ENCODE measurements at places on chromosomes 11 and 22.

GRCh38 chr22:46142548-46143490 lies 7.5 kb upstream of the PPARA start:
- DNase-seq: no peak

GRCh38 chr11:67378544-67378943 lies 5.1 kb upstream of the CLCF1 start:
- no peak for DNase-seq

DNA sequence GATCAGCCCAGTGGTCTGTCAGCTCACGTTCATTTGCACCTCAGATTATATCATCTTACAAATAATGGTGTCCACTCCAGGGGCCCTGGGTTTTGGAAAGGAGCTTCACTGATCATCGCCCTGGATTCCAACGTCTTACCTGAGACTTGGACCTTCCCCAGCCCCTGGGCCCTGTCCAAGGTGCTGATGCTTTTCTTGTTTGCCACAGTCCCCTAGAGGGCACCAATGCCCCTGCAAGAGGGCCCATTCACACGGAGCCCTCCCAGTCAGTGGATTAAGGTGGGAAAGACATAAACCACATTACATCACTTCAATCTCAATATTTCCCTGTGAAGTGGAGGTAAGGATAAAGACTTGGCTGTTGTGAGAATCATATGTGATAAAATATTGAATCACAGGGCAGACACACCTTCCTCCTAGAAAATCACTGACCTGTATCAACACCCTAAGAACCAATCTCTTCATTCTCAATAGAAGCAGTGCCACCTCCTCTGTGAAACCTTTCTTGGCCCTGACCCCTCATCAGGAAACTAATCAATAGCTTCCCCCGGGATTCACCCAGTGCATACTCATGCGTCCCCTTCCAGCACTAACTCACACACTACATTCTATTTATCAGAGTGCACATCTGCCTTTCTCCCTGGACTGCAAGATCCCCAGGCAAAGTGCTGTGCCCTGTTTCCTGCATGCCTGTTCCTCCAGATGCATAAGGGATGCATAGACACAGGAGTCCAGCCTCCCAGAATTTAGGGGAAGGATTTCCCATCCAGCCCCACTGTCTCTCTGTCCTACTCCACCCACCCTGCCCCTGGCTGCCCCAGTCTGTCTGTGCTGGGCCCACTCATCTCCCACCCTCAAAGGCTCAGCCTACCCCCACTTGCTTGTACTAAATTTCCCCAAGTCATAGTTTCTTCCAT lies 167.0 kb downstream of the BUD13 start:
- DNase-seq: peak; percentile 8

DNA sequence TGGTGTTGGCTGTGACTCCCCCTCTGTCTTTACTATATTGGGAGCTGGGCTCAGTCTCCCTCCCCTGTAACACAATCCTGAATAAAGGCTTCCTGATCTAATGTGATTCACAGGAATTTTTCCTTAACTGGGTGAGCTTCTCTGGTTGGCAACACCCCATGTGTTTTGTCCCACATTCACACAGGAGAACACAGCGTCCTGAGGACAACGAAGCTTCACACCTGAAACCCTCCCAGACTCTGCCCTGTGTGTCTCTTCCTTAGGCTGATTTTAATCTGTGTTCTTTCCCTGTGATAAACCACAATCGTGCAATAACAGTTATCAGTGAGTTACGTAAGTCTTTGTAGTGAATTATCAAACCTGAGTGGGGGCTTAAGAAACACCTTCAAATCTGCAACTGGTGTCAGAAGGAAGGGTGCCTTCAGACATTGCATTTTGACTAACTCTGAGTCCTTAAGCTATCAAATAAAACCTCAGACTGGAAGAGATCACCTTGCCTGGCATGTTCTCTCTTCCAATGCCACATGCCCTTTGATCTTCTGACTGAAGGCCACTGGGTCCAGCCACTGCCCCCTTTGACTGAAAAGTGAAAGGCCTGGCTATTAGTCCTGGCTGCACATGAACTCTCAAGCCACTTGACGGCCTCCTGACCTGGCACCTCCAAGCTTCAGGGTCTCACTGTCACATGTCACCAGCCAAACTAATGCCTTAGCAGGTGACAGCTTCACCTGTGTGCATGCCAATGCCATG lies 17.3 kb downstream of the APOL3 start:
- no peak for DNase-seq

Data from adrenal gland (tissue), 19 donors.